ENCODE measurements at places on chromosomes 6 and 20.

GRCh38 chr6:71410164-71410566 is 121.6 kb downstream of the OGFRL1 start:
- no peak for DNase-seq

DNA sequence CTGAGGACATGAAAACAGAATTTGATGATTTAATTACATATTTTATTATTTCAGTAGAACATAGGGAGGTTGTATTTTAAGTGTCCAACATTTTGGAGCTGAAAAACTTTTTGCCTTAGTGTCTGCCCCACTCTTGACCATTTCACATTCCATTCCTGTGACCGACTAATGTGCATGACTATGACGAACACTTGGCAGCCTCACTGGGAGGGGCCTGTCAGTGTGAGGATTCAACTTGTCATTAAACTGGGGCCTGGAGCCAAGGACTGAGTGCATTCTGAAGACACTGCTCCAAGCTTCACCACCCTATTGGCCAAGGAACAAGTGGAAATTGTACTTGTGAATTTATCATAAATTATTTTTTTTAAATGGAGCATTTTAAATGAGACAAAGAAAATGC is 661.3 kb downstream of the BCKDHB start:
- DNase-seq: no peak

DNA sequence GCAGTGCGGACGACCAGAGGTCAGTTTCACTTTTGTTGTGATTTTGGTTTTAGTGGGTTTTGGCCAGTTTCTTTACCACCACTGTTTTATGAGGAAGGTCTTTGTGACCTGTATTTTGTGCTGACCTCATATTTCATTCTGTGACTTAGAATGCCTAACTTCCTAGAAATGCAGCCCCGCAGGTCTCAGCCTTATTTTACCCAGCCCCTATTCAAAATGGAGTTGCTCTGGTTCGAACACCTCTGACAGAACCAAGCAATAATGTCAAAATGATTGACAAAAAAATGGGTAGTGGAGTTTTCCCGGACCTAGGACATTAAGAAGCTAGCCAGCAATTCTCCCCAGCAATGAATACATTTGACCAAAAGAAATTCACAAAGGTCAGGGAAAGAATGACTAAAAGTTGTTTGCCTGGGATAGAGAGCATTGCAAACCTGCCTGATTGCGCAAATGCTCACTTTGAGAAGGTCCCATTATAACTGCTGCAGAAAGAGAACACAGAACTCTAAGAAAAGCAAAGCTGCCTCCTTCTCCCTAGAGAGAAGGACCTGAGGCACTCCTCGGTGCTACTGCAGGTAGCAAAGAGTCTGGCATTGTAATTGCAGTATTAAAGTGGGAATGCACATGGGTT is 288.8 kb downstream of the ADGB start:
- no peak for DNase-seq

- DNase-seq: no peak
These were observed 89.1 kb downstream of the MKKS start for GRCh38 chr20:10344953-10345352.

DNA sequence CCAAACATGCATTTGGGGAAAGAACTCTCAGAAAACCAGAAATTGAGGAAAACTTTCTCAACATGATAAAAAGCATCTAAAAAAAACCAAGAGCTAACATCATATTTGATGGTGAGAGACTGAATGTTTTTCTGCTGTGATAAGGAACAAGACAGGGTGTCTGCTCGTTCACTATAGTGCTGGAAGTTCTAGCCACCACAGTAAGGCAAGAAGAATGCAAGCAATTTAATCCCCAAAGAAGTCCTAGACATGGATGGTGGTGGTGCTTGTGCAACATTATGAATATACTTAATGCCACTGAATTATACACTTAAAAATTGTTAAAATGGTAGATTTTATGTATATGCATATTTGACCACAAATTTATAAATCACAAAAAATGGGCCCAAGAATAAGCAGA is 53.4 kb downstream of the LYRM2 start:
- DNase-seq: no peak

GRCh38 chr6:118739696-118740353 is 88.4 kb upstream of the CEP85L start:
- DNase-seq: no peak

DNA sequence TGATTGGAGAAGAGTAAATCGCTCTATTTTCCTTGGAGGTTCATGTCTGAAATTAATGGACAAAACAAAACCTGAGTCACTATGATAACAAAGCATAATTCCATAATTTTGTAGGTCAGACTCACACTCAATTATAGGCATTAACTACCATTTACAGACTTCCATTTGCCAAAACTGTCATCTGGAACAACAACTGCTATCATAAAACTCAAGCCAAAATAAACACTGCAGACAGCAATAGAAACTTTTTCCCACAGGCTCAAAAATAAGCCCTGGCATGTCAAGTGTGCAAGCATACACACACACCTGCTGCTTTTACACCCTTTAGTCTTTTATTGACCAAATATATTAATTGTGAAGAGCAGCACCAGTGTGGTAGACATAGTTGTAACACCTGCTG is 7.1 kb downstream of the MRPS10 start:
- DNase-seq: no peak

DNA sequence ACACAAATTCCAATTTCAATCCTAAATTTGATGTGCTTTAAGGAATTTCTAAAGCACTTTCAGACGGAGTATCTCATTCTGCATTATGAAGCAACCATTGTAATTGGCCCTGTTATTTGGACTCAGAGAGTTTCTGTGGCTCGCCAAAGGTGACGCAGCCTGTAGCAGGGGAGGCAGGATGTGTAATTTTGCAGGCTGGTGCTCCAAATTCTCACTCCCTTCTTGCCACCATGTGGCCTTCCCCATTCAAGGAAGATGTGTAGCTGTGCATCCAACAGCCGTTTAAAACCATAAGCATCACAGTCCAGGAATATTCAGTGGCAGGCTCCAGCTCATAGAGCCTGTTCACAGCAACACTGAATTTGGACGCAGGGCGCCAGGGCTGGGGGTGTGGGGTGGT is 45.8 kb downstream of the AGPAT4 start:
- DNase-seq: no peak

GRCh38 chr6:89828988-89829471 is 650 bp upstream of the CASP8AP2 start:
- DNase-seq: no peak

GRCh38 chr20:41029150-41029901 is 704 bp downstream of the TOP1 start:
- DNase-seq: no peak

GRCh38 chr20:33724439-33725094 is 4.5 kb upstream of the PXMP4 start:
- no peak for DNase-seq

- DNase-seq: no peak
These were observed 153.4 kb downstream of the MBOAT1 start for GRCh38 chr6:20058912-20059311.

- no peak for DNase-seq
These were observed 13.1 kb upstream of the FOXQ1 start for GRCh38 chr6:1298768-1299167.

DNA sequence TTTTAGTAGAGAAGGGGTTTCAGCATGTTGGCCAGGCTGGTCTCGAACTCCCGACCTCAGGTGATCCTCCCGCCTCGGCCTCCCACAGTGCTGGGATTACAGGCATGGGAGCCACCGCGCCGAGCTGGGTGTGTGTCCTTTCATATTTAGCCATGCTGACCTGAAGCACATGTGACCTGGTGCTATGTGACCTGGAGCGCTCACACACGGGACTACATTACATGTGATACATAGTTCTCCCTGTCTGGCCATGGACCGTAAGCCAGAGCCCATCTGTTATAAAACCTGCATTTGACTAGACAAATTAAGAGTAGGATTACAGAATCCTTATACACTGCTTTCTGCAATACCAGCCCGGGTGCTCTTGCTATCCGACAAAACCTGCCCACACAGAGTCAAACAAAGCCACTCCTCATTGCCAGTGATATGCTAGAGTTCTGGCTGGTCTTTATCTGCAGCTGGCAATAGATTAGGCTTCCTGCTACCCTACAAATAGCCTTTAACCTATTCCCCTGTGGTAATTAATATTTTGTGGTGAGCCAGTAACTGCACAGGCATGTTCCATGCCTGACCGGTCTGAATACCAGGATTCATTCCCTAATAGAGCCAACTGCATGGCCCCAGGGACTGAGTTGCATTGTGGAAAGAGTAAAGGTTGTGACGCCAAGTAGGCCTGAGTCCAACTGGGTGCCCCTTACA is 26.3 kb upstream of the FAM50B start:
- no peak for DNase-seq

GRCh38 chr6:138833816-138834539 is 38.1 kb downstream of the ECT2L start:
- DNase-seq: no peak

DNA sequence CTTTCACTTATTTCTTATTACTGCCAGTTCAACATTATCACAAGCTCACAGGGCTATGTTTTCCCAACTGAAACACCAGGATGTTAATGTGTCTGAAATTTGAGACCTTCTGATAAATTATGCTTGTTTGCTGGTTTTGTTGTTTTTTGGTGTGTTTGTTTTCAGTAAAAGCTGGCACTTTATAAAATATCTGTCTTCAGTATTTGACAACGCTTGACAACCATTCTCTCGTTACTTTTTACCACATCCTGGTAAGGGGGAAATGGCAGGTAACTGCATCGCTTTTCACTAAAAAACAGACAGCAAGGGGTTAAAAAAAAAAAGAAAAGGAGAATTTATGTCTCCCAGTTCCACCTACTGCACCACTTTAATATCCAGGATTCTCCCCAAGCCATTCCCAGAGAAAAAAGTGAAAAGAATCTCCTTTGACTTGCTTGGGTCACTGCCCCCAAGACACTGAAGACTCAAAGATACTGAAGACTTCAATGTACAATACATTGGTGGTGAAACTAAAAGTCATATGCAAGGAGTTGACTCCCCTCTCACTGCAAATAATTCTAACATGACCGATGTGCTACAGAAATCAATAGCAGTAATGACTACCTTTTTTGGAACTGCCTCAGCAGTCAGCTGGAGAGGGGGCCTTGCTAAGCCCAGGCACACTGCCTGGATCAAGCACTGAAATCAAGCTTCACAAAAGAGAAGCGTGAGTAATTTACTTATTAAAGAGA is 88.9 kb downstream of the HIVEP2 start:
- no peak for DNase-seq

DNA sequence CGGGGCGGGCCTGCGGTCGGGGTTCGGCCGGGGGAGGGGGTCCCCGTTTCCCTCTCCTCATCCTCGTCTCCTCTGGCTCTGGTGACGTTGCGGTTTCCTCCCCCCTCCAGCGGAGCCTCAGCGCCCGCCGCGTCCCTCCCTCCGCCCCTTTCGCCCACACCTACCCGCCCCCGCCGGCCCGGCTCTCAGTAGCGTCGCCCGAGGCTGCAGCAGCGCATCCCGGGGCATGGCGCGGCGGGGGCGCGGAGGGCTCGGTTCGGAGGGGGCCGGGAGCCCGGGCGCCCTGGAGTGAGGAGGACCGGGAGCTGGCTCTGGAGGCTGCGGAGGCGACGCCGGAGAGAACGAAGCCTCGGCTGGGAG is at the start of gene DSE:
Gene DSE, plus strand, starts transcription at position 188 of the 360 bp plus-strand sequence. CDS start 28,304 bp downstream, outside the sequence.
- DNase-seq: peak; percentile 62

DNA sequence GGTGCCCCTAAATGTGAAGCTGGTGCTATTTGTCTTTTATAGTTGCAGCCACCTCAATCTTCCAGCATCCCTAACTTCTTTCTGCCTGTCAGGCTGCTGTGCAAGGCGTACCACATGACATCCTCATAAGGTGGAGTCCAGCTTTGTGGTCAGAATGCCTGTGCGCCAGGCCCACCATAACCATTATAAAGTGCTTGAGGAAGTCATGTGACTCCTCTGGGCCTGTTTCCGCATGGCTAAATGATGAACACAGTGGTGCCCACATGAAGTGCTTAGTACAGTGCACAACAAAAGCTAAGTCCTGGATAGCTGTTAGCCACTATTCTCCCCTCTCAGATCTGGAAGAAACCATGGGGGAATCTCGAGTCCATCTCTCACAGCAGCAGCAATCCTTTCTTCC is 75.6 kb downstream of the INSM1 start:
- no peak for DNase-seq

DNA sequence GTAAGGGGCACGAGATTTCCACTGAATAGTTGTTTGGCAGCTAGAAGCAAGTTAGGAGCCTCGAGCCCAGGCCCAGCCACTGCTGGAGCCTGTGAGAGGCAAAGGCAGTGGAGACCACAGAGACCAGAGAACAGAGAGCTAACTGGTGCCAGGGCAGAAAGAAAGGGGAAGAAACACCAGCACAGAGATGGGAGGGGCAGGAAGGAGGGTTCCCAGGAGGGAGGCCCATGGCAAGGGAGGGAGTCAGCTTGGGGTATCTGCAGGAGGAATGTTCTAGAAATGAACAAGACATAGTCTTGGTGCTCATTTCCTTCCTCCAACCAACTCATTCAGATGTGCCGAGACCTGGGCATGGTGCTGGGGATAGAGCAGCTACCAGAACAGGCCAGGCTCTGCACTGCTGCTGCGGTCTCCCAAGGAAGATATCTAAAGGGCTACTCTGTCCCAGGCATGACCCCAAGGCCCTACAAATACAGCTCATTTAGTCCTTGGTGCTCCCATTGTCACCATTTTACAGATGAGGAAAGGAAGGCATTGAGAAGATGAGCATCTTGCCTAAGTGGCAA is 10.7 kb downstream of the ANGPT4 start:
- no peak for DNase-seq

GRCh38 chr6:105226598-105227294 is 46.9 kb upstream of the POPDC3 start:
- DNase-seq: no peak

GRCh38 chr6:39568896-39569295 is 156.3 kb downstream of the KIF6 start:
- no peak for DNase-seq

DNA sequence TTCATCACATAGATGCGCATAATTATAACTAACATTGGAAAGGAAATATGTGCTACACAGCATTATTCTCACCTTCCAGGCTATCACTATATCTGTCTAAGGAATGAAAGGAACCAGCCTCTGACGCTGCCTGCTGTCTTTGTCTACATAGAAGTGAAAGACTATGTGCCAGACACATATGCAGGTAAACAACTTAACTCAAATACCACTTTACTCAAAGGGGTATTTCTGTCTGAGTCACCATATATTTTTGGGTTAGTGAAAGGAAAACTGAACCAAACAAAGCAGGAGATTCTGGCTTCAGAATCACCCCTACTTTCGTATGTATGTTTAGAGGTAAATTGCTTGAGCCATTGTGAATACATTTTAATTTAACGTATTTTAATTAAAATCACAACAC is 328.6 kb upstream of the PLCB4 start:
- no peak for DNase-seq

DNA sequence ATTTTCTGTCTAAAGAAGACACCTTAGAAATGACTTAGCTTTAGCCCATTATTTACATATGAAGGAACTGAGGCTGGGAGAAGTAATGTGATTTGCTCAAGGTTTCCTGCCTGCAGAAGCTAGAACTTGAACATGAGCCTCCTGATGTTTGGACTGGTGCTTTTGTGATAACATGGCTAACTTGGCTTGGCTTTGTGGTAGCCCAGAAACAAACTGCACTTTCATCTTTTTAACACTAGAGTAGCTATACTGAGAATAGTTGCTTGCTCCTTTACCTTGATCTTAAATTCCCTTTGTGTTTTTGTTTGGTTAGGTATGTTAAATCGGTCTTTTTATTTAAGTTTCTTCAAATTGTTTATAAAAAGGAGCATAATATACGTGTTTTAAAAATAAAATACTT is 163.5 kb upstream of the MANEA start:
- no peak for DNase-seq
